ENCODE measurements at places on chromosomes 1 and 21.

DNA sequence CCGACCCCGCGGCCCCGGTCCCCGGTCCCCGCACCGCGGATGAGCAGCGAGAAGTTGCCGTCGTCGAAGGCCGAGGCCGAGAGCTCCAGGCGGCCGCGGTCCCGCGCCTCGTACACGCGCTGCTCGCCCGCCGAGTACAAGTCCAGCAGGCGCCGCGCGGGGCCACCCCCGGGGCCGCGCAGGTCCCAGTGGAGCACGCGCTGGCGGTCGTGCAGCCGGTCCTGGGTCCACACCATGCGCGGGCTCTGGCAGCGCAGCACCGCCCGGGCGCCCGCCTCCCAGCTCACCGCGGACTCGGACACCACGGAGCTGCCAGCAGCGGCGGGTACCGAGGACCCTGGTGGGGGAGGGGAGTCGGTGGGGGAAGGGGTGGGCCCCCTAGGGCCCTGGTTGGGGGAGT, 2.9 kb downstream of the MXRA8 start:
- DNase-seq, result no peak

DNA sequence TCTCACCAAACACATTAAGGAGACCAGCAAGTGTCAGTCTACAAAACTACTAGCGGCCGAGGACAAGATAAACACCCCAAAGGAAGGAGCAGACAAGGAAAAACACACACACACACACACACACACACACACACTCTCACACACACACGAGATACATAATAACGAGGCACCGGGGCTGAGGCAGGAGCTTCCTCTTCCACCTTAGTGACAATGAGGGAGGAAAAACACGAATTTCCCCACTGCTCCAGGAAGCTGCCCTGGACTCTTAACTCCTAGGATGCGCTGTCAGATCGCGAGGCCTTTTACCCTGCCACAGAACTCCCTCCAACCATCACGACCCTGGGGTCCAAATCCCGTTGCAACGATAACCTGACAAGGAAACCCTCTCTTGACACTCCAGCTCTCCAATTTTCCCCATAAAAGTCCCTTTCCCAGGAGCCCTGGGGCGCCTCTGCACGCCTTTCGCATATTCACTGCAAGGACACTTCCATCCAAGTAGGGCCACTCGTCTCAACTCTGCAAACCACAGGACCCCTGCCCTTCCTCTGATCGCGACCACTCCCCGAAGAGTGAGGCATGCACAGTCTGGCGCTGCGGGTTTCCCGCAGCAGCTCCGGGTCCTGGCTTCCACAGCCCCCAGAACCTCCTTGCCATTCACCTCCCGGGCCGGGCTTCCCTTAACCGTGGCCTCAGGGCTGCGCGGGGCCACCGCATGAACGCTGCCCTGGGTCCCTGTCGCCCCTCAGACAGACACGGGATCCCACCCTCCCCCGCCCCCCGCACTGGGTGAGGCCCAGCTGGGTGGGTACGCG, 581 bp downstream of the ETV3 start:
- DNase-seq, result no peak

DNA sequence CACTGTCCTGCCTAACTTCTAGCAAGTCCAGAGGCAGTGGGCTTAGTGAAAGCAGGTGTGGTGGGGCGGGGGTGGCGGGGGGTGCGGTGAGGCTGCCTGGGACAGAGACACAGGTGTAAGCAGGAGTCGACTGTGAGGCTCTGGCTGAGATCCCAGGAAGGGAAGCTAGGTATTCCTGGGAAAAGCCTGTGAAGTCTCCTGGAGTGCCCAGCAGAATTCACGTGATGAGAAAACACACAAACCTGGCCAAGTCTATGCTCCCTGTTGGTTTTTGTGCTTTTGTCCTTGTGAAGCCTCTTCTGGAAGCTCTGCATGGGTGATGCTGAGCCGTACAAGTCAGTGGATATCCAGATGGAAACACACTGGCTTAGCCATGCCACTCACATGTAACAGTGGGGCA, 5.3 kb downstream of the GALNT2 start:
- no peak for DNase-seq

GRCh38 chr21:25997788-25998611, 172.6 kb downstream of the APP start:
- DNase-seq, result no peak

DNA sequence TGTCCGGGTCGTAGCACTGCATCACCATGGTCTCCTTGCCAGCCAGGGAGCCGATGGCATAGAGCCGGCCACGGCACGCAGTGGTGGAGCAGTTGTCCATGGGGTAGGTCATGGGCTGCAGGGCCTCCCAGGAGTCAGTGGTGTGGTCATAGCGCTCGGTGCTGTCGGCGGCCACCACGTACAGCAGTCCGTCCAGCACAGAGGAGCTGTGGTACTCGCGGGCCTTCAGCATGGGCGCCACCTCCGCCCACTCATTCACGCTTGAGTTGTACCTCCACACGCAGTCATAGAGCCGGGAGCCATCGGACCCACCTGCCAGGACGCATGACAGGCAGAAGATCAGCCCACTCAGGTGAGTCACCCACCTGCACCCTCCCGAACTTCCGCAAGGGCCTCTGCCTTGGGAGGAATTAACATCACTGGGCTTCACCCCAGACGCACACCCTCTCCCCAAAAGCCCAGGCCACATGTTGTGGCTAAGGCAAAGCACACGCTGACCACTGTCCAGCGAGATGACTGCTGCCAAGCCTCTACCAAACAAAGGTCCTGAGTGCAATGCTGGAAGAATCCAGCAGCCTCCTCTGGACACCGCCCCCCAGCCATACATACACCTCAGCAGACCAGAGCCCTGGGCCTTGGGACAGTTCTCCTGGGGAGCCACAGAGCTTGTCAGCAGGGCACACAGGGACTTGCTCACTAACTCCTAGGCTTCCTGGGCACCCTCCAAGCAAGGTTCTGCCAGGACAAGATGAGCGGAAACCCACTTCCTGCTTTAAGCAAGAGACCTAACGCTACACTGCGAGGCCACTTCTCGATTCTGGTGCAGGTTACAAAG, 3.3 kb downstream of the KLHL21 start:
- no peak for DNase-seq

DNA sequence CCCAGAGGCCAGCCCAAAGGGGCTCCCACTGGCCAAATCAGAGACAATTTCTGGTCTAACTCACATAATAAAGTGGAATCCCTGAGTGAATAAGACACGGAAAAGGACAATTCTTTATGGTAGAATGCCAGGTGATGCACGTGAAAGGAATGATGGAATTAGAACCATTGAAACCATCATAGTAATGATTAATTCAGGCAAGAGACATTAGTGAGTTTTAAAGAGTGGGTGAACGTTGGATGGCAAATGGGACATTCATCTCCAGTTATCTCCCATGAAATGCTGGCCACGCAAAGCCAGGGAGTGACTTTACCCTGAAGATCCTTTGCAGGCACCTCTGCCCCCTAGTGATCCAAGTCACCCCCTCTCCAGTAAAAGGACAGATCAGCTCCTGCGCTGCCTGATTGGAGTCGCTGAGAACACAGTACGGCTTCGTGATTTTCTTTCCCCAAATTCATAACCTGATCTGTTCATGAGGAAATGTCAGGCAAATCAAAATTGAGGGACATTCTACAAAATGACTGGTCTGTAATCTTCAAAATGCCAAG, 87.5 kb downstream of the AJAP1 start:
- no peak for DNase-seq

- peak; percentile 37 for DNase-seq
Measured at GRCh38 chr1:17606826-17607440, 67.4 kb downstream of the ARHGEF10L start.

GRCh38 chr1:67551375-67551774, 121.2 kb upstream of the SERBP1 start:
- no peak for DNase-seq

DNA sequence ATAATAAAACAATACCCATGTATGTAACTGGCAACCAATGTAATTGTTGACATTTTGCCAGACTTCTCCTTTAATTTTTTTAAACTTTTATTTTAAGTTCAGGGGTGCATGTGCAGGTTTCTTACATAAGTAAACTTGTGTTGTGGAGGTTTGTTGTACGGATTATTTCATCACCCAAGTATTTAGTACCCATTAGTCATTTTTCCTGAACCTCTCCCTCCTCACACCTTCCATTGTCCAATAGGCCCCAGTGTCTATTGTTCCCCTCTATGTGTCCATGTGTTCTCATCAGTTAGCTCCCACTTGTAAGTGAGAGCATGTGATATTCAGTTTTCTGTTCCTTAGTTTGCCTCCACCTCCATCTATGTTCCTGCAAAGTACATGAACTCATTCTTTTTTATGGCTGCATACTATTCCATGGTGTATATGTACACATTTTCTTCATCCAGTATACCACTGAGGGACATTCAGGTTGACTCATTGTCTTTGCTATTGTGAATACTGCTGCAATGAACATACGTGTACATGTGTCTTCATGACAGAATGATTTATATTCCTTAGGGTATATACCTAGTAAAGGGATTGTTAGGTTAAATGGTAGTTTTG, 6.7 kb downstream of the DEPDC1 start:
- DNase-seq, result no peak

- DNase-seq, result no peak
Measured at GRCh38 chr1:30290581-30290980, 432.8 kb downstream of the MATN1 start.

GRCh38 chr1:191541758-191542157, 616.5 kb upstream of the RGS18 start:
- no peak for DNase-seq

DNA sequence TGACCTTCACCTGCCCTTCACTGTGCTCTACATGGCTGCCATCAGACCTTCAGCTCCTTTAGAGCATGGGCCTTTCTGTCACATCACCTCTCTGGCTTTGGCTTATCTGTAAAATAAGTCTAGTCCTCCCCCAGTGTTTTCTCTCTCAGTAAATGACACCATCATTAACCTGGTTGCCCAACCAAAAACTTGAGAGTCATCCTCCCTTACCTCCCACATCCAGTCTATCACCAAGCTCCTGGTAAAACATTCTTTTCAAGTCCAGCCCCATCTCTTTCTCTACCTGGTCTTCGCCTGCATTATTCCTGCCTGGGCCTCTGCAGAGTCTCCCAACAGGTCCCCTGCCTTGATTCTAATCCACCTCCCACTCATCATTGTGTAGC, 13.1 kb downstream of the SLC26A9 start:
- DNase-seq, result no peak

DNA sequence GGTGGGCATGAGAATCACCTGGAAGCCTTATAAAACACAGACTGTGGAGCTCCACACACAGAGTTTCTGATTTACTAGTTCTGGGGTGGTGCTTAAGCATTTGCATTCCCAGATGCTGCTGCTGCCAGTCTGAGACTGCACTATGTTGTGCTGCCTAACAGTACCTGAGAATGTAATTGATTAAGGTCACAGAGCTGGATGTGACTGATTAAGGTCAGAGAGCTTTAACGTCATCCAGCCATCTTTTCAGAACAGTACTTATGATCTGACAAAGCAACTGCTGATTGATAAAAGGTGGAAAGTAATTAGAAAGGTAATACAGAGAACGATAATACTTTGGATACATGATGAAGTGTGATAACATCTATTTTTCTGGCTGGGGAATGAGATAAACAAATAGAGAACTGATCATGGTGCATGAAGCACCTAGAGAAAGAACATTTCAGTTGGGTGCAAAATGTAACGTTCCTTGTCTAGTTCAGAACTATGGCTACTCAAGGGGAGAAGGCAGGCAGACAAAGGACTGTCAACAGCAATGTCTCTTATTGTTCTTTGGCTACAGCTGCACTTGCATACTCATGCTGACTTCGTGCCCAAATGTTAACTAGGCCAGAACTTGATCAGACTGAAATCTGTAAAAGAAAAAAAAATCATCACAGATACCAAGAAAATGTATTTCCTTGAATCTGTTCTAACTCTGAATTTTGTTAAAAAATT, 3.7 kb upstream of the UCK2 start:
- no peak for DNase-seq

DNA sequence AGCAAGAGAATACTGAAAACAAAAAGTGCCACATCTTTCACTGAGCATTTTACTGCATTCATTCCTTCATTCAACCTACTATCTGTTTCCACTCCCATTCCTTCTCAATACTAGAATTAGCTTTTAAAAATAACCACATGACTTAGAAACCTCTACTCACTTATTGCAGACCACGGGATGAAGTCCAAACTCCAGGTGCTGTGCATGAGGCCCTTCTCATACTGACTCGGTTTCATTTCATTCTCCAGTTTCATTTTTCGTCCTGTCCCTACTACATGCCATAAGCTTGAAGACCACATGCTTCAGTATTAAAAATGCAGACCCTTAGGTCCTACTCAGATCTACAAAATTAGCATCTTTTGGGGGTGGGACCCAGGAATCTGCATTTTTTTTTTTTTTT, 2.3 kb upstream of the BACH1 start:
- DNase-seq, result no peak

DNA sequence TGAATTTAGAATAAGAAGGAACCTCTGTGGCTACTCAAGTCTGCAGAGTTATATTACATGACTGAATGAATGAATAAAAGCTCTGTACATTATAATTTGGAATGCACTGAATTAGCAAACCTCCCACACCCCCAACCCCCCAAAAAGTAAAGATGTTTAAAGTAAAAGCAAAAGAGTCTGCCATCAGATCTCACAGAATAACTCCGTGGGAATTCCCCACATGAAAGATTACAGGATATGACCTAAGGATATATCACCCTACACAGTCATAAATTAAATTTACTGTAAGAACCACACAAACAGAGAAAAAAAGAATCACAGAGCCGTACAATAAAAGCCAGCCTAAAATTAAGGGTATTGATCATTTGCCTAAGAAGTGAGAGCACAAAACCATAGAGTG, 587.3 kb downstream of the PTPRC start:
- peak; percentile 94 for DNase-seq

GRCh38 chr1:244099258-244099930, 48.3 kb downstream of the ZBTB18 start:
- no peak for DNase-seq

GRCh38 chr1:172338295-172338735, 82.2 kb upstream of the C1orf105 start:
- no peak for DNase-seq

- no peak for DNase-seq
Measured at GRCh38 chr1:14441302-14441741, 157.2 kb upstream of the KAZN start.

DNA sequence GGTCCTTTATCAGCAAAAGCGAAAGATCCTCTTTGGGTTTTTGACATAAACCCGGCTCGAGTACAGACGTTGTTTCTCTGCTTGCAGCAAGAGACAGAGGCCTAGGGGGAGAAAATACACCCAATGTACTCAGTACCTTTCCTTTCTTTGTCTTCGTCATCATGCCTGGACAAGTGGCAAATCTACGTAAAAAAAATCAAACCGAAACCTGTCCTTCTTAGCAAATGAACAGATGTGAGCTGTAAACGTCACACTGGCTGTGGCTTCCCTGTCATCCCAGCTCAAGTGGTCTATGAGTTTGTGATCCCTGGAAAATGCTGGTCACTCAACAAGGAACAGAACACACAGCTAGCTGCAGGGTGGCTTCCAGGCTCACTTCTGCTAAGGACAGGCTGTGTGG, 39.9 kb downstream of the STPG1 start:
- DNase-seq, result no peak

- no peak for DNase-seq
Measured at GRCh38 chr1:109661391-109661790, 5.5 kb downstream of the GSTM4 start.

DNA sequence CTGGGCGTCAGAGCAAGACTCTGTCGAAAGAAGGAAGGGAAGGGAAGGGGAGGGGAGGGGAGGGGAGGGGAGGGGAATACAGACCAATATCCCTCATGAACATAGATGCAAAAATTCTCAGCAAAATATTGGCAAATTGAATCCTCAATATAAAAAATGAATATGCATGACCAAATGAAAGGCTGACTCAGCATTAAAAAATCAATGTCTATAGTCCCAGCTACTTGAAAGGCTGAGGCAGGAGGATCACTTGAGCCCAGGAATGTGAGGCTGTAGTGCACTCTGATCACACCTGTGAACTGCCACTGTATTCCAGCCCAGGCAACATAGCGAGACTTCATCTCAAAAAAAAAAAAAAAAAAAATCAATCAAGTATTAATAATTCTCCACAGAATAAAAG, 24.0 kb downstream of the BATF3 start:
- DNase-seq, result no peak
